ENCODE measurements at places on chromosomes 6 and 20.

DNA sequence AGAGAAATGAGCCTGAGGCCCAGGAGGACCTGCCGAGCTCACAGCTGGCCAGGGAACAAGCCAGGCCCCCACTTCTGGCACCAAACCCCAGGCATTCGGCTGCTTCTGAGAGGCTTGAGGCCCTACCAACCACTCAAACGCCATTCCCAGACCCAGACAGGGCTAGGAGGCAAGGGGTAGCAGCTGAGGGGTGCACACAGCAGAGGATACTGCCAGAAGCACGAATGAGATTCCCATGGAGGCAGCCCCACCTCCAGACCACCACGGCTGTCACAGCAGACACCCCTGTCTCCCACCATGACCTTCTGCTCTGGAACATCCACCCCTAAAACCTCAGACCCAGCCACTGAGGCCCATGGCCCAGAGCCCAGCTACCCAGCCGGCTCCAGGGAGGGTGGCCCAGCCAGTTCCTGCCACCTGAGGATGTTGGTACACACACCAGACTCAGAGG, 36.1 kb downstream of the NTSR1 start:
- DNase-seq: no peak

- DNase-seq: no peak
Observed at GRCh38 chr6:158666628-158667359, 16.9 kb downstream of the SYTL3 start.

- no peak for DNase-seq
Observed at GRCh38 chr6:62528894-62529526, 243.0 kb upstream of the KHDRBS2 start.

DNA sequence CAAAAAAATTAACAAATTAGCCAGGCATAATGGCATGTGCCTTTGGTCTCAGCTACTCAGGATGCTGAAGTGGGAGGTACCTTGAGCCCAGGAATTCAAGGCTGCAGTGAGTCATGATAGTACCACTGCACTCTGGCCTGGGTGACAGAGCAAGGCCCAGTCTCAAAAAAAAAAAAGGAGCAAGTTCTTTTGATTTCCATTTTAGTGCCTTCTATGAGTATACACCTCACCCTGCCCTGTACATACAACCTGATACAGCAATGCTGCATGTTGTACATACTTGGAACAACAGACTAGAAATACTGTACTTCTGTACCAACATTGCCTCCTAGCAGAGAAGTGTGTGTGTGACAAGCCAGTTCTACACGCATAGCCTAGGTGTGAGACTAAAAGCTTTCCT, 97.3 kb upstream of the CARMIL1 start:
- DNase-seq: no peak

GRCh38 chr6:43768506-43768860, 1.5 kb upstream of the VEGFA start:
- DNase-seq: no peak

DNA sequence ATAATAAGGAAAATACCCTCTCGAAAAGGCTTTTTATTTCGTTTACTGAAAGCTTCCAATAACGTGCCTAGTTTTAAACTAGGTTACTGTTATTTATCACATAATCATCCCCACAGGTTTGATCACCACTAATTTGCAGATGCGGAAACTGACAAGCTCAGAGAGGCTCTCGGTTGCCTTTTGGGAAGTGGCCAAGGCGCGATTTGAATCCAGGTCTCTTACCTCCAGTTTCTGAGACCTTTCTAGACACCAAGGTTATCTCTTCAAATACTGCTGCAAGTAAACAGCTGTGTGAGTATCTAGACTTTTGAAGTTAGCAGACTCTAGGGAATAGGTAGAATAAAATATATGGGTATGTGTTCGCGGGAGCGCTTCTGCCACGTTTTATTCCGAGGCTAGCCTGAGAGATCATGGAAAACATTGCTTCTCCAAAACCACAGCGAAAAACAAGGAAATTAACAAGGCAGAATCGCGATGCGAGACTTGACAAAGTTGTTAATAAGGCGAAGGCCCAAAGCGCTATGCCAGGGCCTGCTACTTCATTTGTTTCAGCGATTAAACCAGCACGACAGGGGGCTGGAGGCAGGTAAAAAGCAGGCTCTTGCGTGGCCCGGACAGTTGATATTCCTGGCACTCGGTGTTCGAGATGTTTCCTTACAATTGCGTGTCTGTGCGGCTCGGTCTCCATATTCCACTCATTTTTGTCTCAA, 1.8 kb upstream of the JARID2 start:
- DNase-seq: no peak

DNA sequence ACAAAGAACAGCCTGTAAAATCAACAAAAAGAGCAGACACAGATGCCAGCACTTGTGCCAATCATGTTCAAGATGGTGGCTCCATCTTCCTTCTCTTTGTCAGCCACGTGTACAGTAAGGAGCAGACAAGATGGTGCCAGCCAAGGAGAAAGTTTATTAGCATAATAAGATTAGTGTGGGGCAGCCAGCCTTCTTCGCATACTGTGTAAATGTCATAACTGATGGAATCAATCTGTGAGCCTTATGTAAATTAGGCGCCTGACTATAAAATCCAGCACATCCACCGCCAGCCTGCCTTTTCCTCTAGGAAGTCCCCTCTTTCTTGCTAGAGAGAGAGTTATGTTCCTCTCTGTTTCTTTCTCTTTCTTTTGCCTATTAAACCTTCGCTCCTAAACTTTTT, 99.7 kb upstream of the RALGAPA2 start:
- DNase-seq: no peak

DNA sequence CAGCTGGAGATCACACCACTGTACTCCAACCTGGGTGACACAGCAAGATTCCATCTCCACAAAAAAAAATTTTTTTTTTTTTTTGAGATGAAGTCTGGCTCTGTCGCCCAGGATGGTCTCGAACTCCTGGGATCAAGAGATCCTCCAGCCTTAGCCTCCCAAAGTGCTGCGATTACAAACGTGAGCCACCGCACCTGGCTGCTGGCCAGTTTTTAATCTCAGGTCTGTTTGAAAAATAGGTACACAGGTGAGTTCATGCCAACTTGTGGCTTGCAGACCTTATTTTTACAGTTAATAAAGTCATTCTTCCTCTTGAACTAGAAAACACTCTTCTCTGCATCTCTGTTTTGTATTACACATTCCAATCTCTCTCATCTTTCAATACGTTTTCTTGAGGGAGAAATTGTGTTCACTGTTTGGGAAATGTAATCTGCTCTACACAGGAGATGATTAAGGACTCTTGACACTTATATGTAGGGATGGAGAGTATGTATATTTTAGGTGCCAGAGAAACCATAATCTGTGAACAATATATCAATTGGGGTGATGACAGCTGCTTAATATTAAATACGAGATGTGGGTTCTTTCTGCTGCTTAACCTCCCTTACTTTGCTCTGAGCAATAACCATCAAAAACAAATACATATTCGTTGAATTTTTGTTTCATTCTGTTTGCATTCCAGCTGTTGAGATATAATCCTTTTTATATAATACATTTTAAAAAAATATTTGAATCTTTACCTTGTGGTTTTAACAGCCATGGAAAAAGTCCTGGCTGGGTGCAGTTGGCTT, 17.7 kb upstream of the RIPOR3 start:
- DNase-seq: no peak

GRCh38 chr6:39808346-39808745, 16.2 kb downstream of the DAAM2 start:
- DNase-seq: no peak

- DNase-seq: no peak
Observed at GRCh38 chr6:135144673-135145062, 36.4 kb upstream of the MYB start.

GRCh38 chr20:2816583-2817340, 598 bp downstream of the TMEM239 start:
- no peak for DNase-seq

DNA sequence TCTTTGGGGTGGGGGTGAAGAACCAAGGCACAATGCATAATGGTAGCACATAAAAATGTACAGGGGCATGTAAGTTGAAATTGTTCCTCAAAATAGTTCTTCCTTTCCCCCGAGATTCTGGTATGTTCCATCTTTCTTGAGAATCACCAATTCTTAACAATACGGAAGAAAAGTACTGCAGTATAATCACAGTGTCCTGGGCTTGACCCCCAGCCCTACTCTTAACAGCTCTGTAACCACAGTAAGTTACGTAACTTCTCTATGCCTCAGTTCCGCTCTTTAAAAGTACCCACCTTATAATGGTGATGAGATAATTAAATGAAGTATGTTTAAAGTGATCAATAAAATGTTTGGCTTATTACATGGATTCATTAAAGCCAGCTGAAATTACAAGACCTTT, 104.5 kb downstream of the SMLR1 start:
- no peak for DNase-seq

GRCh38 chr6:11672669-11673068, 105.9 kb downstream of the ADTRP start:
- no peak for DNase-seq

- no peak for DNase-seq
Observed at GRCh38 chr20:44460795-44461141, 14.9 kb upstream of the TTPAL start.

GRCh38 chr6:72787391-72788031, 165.6 kb downstream of the KCNQ5 start:
- DNase-seq: no peak

DNA sequence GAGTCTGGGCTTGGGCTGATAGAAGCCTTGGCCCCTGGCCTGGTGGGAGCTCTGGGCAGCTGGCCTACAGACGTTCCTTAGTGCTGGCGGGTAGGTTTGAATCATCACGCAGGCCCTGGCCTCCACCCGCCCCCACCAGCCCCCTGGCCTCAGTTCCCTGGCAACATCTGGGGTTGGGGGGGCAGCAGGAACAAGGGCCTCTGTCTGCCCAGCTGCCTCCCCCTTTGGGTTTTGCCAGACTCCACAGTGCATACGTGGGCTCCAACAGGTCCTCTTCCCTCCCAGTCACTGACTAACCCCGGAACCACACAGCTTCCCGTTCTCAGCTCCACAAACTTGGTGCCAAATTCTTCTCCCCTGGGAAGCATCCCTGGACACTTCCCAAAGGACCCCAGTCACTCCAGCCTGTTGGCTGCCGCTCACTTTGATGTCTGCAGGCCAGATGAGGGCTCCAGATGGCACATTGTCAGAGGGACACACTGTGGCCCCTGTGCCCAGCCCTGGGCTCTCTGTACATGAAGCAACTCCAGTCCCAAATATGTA, 957 bp upstream of the VEGFA start:
- DNase-seq: no peak

GRCh38 chr20:40305303-40305702, 383.7 kb downstream of the MAFB start:
- DNase-seq: no peak

DNA sequence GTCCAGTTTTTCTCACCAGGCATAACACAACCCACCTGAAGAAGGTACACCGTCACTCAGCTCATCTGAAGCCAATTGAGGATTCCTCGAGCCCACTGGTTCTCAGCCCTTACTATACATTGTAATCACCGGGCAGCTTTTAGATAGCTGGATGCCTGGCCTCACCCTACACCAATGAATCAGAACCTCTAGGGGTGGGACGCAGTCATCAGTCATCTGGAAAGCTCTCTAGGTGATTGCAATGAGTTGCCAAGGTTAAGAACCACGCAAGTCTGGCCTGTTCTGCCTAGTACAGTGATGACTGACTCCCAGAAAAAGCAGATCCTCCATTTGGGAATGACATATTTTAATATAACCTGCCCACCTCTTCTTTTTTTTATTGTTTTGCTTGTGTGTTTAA, 41.1 kb downstream of the MC3R start:
- no peak for DNase-seq

DNA sequence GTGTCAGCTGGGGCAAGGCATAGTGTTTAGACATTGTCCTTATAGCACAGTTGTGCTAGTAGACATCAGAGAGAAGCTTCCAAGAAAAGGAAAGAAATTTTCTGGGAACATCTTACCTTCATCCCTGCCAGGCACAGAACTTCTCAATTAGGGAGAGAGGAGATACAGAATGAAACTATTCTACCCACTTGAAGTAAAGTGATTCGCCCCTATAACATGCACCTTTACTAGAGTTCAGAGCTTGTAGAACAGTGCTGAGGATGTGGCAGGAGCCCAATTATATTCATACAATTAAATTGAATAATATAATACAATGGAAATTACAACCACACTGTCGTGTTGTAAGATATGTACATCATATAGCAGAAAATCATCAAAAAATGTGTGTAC, 1063.9 kb upstream of the CITED2 start:
- no peak for DNase-seq

DNA sequence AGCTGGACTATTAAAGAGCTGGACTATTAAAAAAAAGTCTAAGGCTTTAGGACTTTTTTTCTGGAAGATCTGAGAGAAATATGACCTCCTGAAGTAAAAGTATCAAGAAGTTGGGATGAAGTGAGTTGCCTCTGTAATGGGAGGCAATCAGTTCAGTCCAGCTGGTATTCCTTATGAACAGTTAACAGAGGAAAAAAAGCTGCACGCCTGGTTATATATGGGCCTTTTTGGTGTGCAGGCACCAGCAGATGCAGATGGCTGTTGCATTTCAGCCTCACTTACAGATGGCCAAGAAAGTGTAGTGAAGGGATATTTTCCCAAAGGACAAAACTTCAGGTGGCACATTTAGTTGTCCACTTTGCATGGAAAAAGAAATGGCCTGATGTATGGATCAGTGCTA, 70.3 kb upstream of the ELOVL5 start:
- no peak for DNase-seq

DNA sequence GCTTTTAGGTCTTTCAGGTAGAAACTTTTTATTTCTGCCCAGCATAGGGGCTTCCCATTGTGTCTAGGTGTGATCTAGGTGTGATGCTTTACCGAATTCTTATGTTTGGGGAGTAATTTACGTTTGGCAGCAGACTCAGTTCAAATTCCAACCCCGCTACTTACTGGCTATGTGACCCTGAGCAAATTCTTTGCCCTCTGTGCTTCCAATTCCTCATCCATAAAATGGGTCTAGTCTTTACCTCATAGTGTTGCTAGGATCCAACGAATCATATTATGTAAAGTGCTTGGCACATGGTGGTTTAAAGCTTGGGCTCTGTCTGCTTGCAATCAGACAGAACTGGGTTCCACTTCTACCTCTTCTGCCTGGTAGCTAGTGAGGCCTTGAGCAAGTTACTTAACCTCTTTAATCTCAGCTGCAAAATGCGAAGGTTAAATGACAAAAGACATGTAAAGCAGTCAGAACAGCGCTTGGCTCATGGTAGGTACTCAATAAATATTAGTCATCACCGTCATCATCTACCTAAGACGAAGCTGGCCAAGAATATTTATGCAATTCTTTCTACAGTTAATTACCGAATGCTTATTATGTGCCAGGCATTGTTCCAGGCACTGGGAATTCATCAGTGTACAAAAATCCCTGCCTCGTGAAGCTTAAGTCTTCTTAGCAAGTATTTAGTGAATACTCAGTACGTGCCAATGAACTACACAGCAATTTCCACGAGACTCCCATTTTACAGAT, 1.0 kb downstream of the NSFL1C start:
- no peak for DNase-seq

GRCh38 chr20:1842281-1842680, 52.9 kb upstream of the SIRPA start:
- no peak for DNase-seq

GRCh38 chr20:47799116-47799715, 13.9 kb upstream of the SULF2 start:
- no peak for DNase-seq

GRCh38 chr6:13573669-13574110, 711 bp upstream of the SIRT5 start:
- DNase-seq: no peak

Measured in activated CD4-positive, alpha-beta T cell treated with anti-CD3 and anti-CD28 coated beads for 1 hour (primary cell).